ENCODE measurements at places on chromosomes 3 and 15.

DNA sequence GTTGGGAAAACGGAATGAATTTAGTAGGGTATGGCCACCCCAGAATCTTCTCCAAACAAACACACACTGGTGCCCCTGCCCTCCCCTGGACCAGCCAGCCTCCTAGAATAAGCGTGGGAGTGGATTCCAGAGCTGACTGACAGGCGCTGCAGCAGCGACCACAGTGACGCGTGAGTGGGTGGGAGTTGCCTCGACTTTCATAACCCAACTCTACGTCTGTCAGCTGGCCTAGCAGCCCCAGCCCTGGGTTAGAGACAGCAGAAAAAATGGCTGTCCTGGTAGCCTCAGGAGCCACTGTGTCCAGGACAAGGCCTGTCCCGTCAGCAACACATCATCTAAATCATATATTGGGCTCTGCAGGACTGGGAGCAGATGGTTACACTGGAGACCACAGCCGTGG lies 10.0 kb downstream of the PLA2G4B start:
- DNase-seq, result no peak

DNA sequence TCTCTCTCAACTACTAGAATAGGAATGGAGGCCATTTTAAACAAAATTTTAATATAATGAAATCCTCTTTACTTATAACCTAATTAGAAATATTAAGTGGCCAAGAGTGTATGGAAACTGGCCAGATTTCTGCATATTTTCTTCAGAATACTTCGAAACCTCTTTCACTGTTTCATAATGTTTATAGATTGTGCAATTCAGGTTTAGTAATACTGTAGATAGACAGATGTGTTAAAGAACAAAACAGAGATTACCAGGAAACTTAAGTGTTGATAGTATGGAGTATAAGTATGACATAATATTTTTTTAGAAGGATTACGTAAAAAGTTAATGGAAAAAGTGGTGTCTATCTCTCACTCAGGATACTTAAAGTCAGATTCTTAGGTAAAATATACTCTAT lies 4.7 kb downstream of the ABHD5 start:
- peak; percentile 36 for DNase-seq

GRCh38 chr3:46695962-46696894 lies 2.7 kb upstream of the ALS2CL start:
- peak; percentile 55 for DNase-seq

- DNase-seq, result no peak
Observed at GRCh38 chr3:59605944-59606534, 556.2 kb upstream of the CFAP20DC start.

- DNase-seq, result no peak
Observed at GRCh38 chr15:73249499-73249898, 119.3 kb downstream of the HCN4 start.

GRCh38 chr3:102183186-102183585 lies 251.6 kb upstream of the ZPLD1 start:
- no peak for DNase-seq

DNA sequence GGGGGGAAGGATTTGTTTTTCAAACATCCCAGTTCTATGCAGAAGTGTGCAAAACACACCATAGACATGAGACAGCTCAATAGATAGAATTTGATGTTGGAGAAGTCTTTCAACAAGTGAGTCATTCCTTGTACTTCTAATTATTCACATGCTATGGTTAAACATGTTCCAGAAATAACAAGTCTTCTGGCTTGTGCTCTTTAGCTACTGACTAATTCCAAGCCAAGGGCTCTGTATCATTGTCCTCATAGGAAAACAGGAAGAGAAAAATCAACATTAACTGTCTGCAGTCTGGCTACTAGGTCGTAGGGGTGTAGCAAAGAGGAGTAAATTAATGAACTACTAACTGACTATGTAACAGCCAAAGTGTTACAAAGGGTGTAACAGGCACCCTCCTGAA lies 25.8 kb downstream of the LDHAL6B start:
- peak; percentile 93 for DNase-seq

- DNase-seq, result no peak
Observed at GRCh38 chr15:101597360-101597928, 54.7 kb downstream of the TM2D3 start.

DNA sequence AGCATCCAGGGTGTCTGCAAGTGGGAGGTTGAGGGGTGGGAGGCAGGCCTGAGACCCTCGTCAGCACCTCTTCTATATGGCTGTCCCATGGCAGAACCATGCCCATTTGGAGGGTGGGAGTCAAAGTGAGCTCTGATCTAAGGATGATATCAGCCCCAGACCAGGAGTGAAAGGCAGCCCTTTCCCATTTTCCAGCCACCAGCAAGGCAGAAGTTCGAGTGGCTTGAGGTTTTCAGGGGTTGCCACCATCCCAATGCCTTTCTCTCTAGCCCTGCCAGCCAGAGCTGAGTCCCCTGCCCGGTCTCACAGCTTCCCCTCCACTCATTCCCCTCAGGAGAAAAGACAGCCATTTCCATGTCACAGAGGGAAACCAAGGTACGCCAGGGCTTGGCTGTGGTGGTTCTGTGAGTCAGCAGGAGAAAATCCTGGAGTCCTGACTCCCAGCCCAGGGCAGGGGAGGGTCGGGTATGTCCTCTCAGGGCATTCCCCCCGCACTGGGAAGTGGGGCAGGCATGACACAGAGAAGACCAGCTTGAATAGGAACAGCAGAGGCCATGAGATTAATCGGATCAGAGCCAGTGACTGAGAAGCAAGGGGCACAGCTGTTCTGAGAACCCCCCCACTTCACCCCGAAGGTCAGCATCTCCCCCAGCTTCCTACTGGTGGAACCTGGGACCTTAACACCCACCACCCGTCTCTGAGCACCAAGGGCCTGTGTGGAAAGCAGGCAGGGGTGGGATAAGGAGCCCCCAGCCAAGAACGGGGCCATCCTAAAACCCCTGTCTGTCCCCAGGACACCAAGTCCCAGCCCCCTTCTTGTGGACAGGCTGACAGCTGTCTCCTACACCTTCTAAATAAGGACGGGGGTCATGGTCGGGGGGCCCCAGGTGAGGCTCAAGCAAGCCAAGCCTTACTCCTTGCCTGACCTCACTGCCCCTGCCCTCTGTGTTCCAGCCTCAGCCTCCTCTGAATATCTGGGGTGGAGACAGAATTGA lies 965 bp upstream of the SLC38A3 start:
- DNase-seq, result no peak

DNA sequence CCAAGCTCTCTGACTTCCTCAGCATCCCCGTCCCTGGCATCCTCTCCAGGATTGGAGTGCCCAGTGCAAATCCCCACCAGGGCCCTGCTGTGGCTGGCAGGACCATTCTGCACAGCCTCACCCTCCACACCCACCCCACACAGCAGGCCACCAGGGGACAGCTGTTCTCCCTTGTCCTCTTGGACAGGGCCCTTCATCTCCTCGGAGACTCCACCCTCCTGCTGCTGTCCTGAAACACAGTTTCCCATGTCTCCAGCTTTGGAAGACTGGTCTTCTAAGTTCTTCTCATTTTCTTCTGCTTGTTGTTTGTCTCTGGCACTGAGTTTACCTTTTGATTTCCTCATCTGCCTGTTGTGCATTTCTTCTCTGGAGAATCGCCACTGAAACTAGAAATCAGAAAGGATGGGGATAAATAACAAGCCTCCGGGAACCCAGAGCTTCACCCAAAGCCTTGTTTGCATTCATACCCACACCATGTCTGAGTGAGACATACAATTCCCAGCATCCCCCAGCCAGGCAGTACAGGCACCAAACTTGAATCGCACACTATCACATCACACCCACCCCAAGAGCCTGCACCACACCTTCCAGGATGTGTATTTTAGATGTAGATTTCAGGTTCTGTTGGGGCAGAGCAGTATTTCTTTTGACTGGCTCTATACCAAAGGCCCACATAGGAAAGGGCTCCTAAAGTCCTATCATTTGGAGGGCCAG lies 52.0 kb downstream of the OXNAD1 start:
- DNase-seq, result no peak

DNA sequence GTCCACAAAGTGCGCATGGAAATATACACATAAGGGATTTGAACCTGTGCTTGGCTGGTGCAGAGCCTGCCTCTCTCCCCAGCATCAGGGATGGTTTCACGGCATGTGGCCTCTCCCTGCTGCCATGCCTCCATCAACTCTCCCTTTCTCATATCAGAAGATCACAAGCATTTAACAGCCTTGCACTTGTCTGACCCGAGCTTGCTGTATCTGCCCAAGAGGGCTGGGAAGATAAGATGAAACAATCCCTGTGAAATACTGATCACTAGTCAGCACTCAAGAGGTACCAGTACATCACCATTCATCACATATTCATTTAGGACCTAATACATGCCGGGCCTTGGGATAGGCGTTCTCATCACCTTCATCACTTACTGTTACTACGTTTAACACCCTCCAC lies 107.6 kb upstream of the ARHGEF3 start:
- no peak for DNase-seq

DNA sequence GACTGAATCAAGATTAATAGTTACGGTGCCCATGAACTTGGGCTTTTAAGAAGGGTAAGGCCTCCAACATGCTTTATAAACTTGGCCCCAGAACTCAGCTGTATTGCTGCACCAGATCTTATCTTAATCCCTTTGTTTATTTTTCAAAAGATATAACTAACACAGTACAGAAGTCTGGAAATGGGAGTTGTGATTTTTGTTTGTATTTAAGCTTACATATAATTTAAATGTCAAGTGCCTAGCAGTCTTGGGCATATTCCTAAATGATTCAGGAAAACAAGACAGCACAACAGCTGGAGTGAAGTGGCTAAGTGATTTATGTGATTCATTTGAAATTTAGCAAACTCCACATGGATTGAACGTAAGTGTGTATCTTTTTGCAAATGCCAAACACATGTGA lies 56.2 kb downstream of the NBEAL2 start:
- no peak for DNase-seq

GRCh38 chr3:151196434-151196833 lies 6.6 kb downstream of the GPR171 start:
- DNase-seq, result no peak

- no peak for DNase-seq
Observed at GRCh38 chr15:66129586-66129985, 124.0 kb downstream of the MEGF11 start.

DNA sequence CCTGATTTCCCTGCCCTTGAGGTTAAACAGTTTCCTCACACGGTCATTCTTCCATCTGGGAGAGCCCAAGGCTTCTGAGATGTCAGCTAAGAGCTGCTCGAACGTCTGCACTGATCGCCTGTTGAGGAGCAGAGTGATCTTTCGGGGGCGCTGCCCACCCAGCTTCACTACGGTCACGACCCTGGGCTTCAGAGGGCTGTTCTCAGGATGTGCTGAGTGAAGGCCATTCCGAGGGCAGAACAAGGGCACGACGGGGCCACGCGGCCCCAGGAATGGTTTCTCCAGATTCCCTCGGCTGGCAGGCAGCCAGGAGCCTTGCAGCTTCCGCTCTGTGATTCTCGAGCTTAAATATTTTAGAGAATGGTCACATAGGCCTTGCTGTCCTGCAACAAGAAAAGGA lies 25.7 kb downstream of the DCLK3 start:
- no peak for DNase-seq

All from fibroblast of skin of scalp (primary cell).